Kasumi-1 (cell line): ENCODE measurements at places on chromosomes 12 and 14.

GRCh38 chr12:102510463-102510862 is 30.1 kb upstream of the IGF1 start:
- DNase-seq = no peak

DNA sequence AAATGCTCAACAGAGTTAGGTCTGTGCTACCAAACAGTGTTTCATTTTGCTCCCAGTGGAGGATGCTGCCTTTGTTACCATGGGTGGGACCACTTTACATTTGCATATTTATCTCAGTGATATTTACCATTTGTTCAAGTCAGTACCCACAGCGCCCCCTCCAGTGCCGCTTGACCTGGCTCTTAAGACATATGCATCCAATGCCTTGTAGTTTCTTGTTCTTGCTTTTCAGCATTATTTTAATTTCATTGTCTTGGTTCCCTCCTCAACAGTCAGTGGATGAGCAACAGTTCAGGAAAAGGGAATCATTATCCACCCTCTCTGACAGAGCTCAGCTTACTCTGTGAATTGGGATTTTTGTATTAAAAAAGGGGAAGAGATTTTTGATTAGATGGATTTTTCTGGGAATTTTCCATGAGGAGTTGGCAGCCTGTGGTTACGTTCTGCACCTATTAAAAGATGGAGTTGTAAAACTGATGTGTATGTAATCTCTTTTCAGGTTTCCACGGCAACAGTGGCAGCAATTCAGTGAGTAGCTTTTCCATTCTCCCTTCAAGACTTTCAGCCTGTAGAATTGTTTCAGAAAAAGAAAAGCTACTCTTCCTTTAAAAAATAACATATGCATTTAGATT is 240.5 kb upstream of the DAAM1 start:
- DNase-seq = no peak

GRCh38 chr12:70553391-70553859 is 83.8 kb downstream of the PTPRB start:
- no peak for DNase-seq

GRCh38 chr14:102594514-102595175 is 2.2 kb downstream of the RCOR1 start:
- DNase-seq = peak; percentile 89

DNA sequence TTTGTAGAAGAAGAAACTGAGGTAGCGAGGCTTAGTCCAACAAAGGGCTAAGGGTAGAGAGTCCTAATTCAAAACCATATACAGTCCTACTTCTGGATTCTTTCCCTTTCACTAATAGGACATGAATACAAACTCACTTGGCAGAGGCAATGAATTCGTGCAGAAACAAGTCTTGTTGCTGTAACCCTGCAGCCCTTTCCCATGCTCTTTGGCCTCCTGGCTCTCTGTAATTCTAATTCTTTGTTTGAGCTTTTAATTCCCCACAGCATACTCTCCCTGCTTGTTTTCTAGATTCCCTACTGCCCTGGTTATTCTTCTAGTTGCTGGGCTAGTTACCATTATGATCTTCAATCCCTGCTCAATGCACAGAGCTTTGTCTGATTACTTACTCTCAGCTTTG is 381.4 kb downstream of the ETNK1 start:
- no peak for DNase-seq

DNA sequence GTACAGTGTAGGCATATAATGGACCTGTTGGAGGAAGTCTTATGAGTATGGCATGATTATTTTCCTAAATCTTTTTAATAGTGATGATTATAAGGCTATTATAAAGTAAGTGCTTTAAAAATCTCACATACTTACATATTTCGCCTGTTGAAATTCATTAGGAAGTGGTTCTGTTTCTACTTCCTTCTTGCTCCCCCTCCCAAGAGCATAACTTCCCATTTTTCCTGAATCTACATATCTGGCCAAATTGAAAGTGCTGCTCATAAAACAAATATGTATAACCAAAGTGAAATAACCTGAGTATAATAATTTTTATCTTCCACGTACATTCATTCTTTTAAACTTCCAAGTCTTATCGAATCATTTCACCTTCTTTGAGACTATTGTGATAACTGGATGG is 455.6 kb upstream of the SEL1L start:
- DNase-seq = peak; percentile 14
